Activated naive CD4-positive, alpha-beta T cell treated with Interleukin-2 at 50 U/mL for 16 hours (primary cell): ENCODE measurements at places on chromosomes 2 and 18.

DNA sequence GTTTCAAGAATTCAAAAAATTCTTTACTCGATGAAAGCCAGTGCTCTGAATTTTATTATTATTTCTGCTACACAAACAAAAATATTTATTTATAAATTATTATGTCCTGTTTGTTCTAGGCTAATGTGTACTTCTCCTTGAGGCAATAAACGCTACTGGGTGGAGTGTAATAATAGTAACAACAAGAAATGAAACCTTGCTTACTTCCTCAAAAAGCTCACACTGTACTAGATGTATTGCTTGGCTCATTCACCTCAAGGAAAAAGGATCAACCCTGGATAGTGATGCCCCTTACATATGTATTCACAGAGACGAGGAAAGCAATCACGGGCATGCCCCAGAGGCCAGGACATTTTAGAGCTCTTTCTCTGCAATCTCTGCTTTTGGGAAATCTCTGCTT lies 685.6 kb upstream of the NXPH2 start:
- no peak for DNase-seq

DNA sequence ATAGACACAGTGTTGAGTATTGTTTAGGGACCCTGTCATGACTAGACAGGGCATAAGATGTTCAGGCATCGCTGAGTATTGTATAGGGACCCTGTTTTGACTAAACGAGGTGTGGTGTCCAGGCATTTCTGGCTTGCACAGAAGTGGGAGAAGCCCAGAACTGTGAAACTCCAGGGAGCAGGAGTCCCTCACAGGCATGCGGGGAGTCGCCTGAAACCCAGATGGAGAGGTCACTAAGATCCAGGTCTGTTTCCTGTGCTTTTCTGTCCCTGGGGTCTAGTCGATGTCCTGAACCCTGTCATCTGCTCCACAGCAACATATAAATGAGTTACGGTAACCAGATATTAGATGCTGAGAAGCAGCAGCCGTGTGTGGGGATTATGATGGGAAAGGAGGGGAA lies 469.0 kb upstream of the SALL3 start:
- no peak for DNase-seq

DNA sequence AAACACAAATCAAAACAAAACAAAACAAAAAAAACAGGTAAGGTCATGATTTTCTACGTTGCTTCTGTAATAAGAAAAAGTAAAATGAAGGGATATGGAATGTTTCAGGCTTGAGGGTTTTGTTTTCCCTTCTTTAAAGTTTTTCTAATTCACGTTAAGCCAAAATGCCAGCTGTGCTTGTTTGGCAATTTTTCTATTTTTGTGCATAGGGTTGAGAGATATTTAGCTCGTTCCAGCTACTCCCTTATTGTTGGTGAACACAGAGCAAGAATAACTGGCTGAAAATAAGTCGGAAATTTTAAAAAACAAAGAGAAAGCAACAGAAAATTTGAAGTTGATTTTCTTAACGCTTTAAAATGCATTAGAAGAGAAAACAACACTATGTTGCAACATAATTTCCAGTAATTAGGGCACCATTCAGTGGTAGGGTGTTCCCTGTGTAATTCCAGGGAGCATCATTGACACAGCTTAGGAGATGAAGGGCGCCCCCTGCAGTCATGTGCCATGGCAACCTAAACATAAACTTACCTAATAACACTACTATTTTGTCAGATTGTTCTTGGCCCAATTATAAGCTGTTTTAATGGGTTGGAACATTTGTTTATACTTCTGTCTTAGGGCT lies 99.5 kb downstream of the DTNA start:
- DNase-seq = no peak

DNA sequence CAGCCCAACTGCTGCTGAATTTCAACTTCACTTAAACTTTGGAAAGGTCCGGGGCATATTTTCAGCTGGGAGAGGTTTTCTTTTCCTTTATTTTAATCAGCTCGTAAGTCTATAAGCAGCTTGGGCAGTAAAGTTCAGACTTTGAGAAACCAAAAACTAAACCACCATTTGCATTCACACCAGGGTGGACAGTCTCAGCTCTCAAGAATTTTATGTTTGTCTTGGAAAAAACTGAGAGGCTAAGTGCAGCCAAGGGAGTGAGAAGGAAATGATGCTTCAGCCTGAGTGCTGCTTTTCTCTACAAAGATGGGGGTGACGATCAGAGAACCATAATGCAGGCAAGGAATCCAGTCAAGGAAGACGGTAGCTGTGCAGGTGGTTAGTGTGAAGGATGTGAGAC lies 30.2 kb downstream of the MCFD2 start:
- DNase-seq = no peak

DNA sequence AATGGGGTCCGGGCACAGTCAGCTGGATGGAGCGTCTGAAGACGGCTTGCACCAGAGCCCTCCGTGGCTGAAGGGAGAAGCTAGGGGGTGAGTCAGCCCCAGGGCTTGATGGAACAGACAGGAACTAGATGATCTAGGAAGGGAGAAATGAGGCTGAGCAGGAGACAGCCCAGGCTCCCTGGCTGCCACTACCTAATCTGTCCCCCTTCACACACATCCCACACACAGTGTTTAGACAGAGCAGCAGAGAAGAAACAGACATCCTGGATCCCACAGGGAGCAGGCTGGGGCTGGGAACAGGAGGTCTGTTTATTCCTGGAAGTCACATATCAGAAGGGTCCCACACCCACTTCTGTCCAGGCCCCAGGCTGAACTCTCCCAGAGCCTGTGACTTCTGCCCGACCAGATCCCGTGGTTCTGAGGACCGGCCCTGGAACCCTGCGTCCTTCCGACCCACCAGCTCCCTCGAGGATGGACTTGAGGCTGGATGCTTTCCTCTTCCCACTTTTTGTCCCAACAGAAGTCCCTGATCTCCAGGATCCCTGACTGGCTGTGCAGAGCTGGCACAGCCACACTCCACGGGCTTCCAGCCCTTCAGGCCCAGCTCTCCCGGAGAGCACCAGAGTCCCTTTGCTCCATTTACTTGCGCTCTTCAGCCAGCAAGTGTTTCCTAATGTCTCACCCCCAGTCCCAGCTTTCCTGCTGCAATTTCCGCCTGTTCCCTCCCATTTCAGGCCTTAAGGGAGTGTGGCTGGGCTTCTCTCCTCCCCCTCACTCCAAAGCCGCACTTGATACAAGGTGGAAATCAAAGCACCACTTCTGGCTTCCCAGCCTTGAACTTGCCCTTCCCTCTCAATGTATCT lies 1.5 kb upstream of the GPBAR1 start:
- DNase-seq = no peak

- DNase-seq = no peak
Observed at GRCh38 chr18:53946594-53946993, 277.9 kb downstream of the MBD2 start.

DNA sequence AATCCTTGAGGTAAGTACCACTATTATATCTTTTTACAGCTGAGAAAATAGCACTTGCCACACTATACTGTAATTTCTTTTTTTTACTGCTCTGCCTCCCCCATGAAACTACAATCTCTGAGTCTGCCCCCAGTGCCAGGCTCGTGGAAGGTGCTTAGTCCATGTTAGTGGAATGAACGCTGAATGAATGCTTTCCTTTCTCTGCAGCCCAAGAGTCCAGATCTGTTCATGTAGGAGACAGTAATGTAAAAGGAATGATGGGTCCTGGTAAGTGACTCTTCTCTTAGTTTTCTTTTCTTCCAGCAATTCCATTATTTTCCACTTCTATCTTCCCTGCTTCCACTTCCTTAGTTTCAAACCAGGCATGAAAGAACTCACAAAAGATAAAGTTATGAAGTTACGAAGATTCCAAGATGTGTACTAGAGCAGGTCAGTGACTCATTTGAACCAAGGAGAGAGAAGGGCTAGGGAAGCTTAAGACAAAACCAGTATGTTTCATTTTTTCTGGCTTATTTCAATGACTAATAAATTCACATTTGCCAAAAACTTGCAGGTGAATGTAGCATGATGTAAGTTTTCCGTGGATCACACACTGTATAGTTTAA lies 46.0 kb downstream of the ARHGEF33 start:
- no peak for DNase-seq

DNA sequence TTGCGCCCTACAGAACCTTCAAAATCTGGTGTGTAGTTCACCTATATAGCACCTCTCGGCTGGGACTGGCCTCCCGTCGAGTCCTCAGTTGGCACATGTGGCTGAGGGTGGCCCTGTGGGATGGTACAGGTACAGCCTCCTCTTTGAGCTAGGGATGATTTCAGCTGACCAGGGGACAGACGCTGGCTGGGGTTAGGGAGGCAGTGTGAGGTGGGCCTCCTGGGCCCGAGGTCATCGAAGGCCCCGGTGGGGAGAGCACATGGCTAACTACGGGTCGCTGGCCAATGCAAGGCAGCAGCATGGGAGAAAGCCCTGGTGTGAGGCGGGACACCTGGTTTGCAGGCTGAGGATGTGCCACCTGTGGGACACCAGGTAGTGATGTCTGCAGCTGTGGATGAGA lies 304.8 kb downstream of the GBX2 start:
- DNase-seq = no peak

DNA sequence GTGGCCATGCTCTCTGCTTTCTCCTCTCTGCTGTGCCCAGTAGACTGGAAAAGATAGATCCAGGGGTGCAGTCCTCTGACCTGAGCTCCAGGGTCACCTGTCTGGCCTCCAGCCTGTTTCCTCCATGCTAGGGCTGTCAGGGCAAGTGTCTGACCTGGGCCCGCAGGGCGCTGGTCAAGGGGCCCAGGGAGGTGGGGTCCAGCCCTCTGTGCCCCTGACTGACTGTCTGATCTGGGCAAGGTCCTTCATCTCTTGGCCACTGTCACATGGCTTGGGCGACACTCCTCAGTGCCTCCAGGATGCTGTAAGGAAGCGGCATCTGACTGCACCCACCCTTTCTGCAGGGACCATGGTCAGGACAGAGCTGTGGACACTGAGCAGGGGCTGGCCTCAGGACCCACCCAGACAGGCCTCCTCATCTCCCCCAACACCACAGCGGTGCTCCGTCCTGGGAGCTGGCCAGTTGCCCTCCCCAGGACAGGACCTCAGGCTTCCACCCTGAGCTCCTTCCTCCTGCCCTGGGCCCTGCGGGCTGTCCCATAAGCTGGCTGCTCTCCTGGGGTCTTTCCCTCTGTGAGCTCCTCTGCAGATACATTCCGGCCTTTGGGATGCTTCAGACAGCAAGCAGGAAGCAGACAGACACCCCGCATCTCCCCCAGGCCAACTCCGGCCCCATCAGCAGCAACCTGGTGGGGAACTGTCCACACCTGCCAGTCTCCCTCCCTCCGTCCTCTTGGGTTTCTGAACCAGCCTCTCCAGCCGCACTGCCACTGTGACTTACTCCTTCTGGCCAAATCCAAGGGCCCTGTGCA lies 21.2 kb upstream of the ALPI start:
- DNase-seq = no peak

DNA sequence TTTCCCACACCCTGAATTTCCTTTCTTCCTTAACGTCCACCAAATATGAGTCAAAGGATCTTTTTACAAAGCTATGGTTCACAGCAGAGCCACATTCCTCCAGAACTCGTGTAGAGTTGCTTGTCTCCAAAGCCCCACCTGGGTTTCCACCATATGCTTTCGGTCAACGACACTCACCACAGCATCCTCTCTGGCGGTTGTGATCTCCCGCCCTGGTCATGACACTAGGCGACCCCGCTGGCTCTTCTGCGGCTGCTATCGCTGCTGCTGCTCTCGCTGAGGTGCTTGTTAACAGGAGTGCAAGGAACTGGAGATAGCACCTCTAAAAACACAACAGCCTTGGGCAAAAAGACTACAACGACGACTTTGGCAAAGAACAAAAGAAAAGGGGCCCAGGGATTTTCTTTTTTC lies 340 bp downstream of the SLC40A1 start:
- peak; percentile 17 for DNase-seq

GRCh38 chr2:232512602-232513001 lies 7.6 kb upstream of the PRSS56 start:
- no peak for DNase-seq

DNA sequence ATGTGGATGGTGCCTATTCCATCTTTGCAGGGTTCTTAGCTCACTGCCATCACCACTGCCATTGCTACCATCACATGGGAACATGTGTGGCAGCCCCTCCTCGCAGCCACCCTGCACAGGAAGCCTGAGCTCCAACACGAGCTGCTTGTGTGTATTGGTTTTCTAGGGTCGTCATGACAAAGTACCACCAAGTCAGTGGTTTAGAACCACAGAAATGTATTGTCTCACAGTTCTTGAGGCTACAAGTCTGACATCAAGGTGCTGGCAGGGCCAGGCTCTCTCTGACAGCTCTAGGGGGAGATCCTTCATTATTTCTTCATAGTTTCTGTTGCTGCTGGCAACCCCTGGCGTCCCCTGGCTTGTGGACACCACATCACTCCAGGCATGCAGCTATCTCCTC lies 10.3 kb upstream of the IL1R2 start:
- DNase-seq = no peak

- DNase-seq = no peak
Observed at GRCh38 chr2:7748717-7749415, 831.7 kb downstream of the RNF144A start.

DNA sequence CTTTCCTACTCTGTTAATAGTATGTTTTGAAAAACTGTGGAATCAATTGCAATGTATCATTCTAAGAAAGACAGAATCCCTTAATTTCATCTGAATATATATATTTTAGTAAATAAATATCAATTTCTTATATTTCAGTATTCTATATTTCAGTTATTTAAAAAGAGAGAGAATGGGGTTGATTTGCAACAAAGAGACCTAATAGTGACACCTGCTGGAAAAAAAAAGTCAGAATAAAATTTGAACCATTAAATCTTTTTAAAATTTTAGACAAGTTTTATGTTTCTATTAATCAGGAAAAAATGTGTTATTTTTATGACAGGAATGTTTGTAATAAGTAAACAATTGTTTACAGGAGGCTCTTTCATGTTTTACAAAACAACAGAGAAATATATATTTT lies 20.7 kb upstream of the CCNT2 start:
- DNase-seq = no peak

GRCh38 chr2:240440704-240441320 lies 5.3 kb downstream of the GPC1 start:
- no peak for DNase-seq

- no peak for DNase-seq
Observed at GRCh38 chr2:42193722-42194187, 24.6 kb downstream of the EML4 start.

GRCh38 chr18:23918395-23919032 lies 96.0 kb upstream of the TTC39C start:
- peak; percentile 80 for DNase-seq

DNA sequence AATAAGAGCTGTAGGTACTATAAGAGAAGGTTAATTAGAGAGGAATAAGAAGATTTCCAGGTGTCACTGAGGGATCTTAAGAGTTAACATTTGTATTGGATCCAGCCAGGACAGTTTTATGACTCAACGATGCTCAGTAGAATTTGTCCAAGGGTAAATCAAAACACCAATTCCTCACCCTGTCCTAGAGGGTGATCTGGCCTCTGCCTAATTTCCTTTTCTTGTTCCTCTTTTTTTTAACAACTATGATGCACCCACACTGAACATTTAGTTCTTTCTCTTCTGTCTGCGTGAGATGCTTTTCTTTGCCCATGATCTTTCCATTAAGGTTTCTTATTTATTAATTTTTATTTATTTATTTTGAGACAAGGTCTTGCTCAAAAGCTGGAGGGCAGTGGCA lies 92.0 kb downstream of the PMS1 start:
- DNase-seq = no peak

- DNase-seq = no peak
Observed at GRCh38 chr2:102015399-102015798, 23.6 kb downstream of the IL1R2 start.

- DNase-seq = no peak
Observed at GRCh38 chr2:60662781-60663180, 93.3 kb upstream of the PAPOLG start.
